ENCODE measurements at places on chromosomes 2 and 18.

DNA sequence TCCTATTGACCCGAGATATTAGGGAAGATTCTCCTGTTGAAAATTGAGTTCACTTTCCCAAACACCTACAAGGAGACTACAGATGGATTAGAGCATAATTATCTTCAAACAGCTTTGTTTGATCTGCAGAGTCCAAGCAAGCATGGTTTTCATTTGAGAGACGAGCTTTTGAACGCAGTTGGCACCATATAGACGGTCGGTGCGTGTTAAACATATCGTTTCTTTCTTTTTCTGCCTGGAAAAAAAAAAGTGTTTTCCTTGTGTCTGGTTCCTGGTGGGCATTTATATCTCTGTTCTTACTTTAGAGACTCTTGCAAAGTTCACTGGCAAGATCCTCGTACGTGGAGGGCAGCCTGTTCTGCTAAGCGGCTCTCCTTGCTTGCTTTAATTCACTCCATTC lies 248.9 kb downstream of the TMEM182 start:
- DNase-seq = no peak

DNA sequence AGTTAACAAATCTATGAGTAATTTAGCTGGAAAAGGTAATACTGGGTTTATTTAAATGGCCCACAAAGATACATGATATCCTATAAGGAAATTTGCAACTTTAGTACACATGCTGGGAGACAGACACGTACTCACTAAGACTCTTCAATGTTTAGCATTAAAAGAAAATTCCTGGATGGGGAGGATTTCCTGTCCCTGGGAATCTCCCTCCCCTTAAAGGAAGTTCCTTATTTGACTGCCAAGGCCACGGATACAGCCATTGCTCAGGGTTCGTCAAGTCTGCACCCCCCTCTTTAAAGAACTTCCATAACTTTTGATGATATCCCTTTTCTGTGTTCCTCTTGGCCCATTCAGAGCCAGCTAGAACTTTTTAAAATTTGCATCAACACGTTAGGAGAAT lies 267.6 kb downstream of the CD226 start:
- no peak for DNase-seq

DNA sequence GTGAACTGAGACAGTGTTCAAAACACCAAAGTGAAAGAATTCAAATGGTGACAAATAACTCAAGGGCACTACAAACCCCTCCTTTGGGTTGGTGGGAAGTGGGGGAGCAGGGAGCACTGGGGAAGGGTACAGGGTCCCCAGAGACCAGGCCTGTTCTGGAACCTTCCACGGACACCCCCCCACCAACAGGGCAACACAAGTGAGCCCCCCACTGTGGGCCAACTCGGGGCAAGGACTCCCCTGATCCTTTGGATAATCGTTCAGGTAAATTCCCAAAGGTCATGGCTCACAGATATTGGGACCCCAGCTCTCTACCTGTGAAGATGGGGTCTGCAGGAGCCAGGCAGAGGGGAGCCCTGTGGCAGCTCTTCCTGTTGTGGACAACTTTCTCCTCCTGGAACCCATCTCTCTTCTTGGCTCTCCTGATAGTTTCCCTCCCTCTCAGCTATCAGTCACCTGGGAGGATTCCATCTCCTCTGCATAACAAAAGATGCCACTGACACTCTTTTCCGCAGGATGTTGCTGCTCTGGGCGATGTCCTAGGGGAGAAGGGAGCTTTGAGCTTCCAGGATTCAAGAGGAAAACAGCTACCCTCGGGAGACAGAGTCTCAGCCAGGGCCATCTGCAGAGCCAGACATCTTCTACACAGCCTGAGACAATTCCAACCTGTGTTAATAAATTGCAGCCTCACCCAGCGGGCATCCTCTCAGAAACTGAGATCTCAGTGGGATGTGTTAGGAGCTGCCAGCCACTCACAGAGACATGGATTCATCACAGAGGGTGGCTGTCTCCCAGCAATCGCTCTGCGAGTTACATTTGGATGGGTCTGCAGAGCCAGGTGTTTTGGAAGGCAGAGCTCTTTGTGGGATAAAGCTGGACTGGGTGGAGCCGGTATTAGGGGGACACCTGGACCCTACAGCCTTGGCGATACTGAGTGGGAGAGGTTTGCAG lies 35.4 kb downstream of the MBP start:
- DNase-seq = no peak

DNA sequence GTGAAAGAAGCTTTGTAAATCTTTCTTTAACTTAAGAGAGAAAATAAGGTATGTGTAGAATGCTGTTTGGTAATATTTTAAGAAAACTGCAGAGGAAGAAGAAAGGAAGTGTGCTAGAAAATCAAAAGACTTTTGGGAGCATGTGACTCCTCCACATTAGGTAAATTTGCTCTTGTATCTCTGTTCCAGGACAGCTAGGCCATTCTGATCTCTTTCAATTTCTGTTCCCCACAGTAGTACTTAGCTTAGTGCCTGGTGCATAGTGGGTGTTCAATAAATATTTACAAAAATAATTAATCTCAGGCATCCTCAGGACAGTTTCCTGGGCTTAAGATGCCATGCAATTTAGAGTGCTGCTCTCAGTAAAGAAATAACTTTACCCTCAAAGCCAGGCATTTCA lies 105.0 kb downstream of the GPD2 start:
- no peak for DNase-seq

DNA sequence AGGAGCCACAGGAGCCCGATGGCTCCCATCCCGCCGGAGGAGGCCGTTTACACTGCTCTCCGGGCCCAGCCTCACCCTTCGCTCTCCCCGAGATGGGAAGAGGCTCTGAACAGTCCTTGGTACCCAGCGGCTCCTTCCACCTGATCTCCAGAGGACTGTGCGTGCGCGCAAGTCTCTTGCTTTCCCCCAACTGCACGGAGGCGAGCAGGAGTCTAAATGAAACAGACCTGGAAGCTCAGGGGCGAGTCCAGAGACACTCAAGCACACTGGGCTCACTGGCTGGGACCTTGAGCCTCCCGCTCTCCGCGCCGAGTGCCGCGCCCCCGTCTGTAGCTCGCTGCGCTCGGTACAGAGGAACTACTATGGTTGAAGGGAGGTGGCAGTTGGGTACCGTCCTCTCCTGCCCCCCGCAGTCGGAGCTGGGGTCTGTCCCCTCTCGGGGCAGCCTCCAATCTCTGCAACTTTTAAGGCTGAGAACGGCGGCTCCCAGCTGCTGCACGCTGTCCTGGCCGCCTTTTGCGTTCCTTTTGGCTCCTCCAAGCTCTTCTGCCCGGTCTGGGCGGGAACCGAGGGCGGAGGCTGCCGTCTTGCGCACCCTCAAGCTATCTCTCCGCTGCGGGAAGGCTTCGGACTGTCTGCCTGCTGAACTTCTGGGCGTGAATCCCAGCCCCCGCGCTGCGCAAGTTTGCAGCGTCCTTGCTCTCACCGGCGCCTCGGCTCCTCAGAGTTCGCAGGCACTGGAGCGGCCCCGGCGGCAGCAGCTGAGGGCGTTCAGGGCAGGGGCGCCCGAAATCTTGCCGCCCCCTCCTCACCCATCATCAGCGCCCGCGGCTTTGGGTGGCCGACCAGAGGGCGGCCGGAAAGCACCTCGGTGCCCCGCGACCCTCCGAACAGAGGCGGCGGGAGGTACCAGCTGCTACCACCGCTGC lies 491 bp downstream of the ALK start:
- peak; percentile 11 for DNase-seq

GRCh38 chr2:168587307-168587706 lies 131.2 kb downstream of the CERS6 start:
- no peak for DNase-seq

GRCh38 chr18:60826346-60826745 lies 453.8 kb upstream of the MC4R start:
- no peak for DNase-seq

- no peak for DNase-seq
Observed at GRCh38 chr2:27033253-27033852, 588 bp downstream of the TMEM214 start.

DNA sequence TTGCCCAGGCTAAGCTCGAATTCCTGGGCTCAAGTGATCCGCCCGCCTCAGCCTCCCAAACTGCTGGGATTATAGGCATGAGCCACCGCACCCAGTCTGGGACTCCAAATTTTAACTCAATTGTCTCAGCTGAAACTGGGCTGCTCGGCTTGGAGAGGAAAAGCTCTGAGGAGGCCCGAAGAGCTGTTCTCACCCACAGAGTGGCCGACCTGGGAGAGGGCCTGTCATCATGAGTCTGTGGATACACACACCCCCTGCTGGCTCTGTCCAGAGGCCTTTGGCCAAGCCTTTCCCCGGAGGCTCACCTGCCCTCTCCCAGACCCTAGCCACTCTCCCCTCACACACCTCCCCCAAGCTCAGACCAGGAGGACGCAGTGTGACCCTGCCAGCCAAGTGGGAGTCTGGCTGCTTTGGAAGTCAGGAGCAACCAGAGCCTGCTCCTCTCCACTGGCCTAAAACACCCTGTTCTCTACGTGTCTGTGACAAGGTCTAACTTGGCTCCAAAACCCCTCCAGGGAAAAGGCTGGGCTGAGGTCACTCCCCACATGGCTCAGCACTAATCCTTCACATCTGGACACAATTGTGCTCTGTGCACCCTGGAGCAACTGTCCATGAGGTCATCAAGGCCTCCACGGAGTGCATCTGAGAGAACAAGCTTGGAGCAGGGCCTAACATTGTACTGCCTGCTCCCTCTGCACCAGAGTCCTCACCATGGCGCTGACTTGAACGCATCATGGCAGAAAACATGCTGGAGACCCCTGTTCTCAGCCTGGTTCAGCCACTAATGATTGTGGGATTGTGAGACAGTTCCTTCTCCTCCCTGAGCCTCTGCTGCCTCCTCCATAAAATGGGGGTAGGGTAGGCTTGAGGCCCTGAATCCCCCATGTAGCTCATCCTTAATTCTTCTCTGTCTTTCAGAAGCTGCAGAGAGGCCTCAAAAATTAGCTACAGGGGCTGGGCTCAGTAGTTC lies 49.9 kb upstream of the RAB6C start:
- DNase-seq = no peak

GRCh38 chr18:7177116-7177744 lies 53.7 kb upstream of the LRRC30 start:
- peak; percentile 27 for DNase-seq

DNA sequence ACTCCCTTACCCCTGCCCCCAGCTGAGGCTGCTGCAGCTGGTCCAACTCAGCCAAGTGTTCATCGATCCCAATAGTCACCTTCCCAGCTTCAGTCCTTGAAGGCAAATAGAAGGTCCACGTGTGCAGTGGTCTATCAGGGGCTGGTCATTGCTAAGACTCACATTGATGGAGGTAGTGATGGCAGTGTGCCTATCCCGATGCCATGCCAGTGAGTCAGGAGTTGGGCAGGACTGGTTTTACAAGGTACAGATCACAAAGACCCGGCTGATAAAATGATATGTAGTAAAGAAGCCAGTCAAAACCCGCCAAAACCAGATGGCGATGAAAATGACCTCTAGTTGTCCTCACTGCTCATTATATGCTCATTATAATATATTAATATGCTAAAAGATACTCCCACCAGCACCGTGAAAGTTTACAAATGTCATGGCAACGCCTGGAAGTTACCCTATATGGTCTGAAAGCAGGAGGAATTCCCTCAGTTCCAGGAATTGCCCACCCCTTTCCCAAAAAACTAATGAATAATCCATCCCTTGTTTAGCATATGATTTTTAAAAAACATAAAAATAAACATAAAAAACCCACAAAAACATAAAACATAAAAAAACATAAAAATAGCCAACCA lies 2.9 kb upstream of the C2orf80 start:
- DNase-seq = no peak

DNA sequence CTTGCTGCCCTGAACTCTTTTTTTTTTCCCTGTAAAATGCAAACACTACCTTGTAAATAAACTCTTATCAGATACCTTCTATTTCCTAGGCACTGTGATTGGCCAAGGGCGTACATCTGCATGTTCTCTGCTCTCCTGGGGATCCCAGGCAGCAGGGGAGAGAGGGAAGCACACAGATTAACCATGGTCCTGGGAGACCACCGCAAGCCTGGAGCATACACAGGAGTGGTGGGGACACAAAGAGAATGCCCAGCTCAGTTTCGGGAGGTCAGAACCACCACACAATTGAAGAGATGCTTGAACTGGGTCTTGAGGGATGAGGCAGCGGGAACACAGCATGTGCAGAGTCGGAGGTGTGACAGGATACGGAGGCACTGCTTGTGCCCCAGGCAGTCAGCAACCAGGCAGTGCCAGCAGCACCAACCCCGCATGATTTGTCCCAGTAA lies 2.1 kb downstream of the GREB1 start:
- no peak for DNase-seq

DNA sequence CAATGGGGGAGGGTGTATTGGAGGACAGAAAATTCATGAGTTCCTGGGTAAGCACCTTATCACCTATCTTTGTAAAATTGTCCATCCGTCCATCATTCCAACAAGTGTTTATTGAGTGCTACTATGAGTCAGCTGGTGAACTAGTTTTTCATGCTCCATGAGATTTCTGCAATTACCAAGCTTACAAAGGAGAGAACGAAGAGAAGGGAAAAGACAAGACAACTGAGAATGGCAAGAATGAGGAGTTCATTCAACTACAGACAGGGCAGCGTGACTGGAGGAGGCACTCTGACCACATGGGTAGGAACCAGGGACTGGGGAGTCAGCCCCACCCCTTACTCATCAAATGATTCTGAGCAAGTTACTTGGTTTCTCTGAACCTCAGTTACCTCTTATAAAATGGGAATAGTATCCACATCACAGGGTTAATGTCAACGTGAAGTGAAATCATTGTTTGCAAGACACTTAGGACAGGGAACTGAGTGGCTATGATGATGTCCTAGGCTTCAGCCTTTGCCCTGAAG lies 18.6 kb upstream of the TXNDC2 start:
- DNase-seq = no peak

GRCh38 chr2:120958623-120959366 lies 223.1 kb downstream of the GLI2 start:
- no peak for DNase-seq

DNA sequence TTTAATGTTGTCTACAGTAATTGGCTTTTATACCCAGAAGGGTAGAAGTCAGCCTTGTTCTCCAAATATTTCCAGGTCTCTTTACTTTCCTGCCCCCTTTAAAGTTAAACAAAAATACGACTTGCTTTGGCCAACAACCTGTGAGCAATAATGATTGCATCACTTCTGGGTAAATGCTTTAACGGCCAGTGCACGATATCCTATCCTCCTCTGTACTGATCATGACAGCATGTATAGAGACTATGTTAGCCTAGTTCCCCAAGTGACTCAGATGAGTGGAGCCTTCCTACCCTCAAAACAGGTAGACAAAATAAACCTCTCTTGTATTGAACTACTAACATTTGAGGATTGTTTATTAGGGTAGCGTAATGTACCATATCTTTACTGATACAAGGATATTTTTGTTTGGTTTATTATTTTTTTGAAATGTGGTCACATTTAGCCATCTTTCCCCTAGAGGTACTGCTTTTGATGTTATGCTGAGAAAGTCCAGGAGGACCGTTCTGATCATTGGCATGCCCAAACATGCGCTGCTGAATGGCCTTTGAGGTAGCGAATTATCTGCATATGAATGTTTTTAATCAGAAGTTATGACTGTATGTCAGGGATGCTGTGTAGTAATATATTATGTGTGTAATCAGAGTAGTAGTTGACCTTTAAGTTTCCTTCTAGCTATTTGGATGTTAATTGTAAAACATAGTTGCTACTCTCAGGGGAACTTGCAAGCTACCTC lies 262.6 kb upstream of the DCC start:
- no peak for DNase-seq

Data from G401 (cell line).